ENCODE measurements at places on chromosomes 3 and 15.

DNA sequence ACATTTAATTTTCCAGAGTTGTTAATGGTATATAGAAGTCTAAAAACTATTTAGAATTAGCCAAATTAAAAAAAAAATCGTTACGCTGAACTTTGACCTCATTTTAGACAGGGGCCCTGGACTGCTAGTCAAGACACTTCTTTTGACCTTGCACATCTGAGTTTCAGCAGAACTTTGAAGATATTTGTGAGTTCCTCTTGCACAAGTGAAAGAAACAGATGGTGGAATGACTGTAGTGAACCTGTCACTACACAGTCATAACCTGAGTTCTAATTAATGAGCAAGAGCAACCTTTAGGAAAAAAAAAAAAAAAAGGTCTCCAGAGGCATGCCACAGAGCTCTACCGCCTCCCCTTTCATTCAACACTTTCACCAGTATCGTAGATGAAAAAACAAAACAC lies 5.3 kb downstream of the MYO5C start:
- no peak for DNase-seq

- no peak for DNase-seq
Measured at GRCh38 chr3:94453864-94454263, 391.0 kb downstream of the NSUN3 start.

- DNase-seq: no peak
Measured at GRCh38 chr3:17639257-17639656, 103.2 kb downstream of the TBC1D5 start.

DNA sequence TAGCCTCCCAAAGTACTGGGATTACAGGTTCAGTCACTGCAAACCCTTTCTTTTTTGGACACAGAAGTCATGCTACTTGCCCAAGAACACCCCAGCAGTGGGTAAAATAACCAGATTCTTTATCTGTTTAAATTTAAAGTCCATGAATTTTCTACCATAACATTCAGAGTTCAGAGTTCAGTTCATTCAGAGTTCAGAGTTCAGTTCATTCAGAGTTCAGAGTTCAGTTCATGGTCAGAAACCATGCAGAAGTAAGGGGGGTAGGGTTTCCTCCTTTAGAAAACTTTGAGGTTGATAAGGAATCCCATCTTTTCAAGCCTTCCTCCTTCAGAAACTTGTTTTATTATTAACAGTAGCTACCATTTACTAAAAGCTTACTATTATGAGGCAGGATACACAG lies 43.2 kb downstream of the RAF1 start:
- no peak for DNase-seq

DNA sequence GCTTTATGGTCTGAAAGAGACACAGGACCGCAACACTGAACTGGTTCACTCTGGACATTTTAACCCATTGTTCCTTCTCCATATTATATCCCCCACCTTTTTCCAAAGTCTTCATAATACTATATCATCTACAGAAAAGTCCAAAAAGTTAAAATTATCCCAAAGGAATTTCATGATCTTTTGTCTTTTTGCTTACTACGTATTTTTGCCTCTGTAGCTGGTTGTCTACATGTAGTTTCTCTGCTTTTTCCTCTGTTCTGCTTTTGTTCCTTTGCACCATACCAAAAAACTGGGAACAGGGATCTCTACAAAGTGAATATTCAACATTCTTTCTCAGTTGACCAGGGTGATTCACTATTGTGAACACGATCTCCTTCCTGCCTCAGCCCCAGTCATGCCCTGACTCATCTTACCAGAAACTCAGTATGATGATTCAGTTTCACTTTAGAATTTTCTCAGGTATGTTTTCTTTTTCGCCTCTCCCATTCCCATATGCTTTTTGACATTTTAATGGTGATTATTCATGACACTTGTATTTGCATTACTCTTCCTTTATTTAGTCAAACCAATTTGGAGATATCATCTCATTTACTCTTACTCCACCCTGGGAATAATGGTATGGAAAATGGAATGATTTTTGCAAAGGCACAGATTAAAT lies 14.5 kb downstream of the EMC4 start:
- DNase-seq: no peak
